Activated CD8-positive, alpha-beta memory T cell treated with anti-CD3 and anti-CD28 coated beads for 1 hour (primary cell): ENCODE measurements at places on chromosomes 12 and 14.
A peak's percentile ranks its signal among the peaks of the same experiment; 100 is the strongest.

GRCh38 chr12:57173089-57173488 lies 25.7 kb upstream of the LRP1-AS start:
- DNase-seq, result no peak

GRCh38 chr12:132029503-132030300 lies 80.0 kb downstream of the EP400 start:
- no peak for DNase-seq

DNA sequence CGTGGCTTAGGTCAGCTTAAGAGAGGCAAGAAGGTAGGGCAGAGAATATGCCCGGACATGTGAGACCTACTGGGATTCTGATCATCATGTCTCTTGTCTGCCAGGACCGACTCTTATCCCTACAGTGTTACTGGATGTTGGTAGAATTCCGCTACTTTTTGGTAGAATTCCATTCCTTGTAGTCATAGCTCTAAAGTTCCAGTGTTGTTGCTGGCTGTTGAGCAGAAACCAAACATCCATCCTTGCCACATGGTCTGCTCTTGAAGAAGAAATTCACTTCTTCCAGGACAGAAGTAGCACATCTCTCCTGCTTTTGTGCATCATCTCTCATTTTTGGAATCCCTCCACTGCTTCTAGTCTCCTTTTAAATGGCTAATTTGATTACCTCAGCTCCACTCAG lies 453.7 kb downstream of the RPL10L start:
- no peak for DNase-seq

GRCh38 chr12:69240631-69240995 lies 1.2 kb downstream of the CPSF6 start:
- DNase-seq, result no peak

- DNase-seq, result no peak
Observed at GRCh38 chr12:113642216-113642615, 170.5 kb upstream of the LHX5 start.

DNA sequence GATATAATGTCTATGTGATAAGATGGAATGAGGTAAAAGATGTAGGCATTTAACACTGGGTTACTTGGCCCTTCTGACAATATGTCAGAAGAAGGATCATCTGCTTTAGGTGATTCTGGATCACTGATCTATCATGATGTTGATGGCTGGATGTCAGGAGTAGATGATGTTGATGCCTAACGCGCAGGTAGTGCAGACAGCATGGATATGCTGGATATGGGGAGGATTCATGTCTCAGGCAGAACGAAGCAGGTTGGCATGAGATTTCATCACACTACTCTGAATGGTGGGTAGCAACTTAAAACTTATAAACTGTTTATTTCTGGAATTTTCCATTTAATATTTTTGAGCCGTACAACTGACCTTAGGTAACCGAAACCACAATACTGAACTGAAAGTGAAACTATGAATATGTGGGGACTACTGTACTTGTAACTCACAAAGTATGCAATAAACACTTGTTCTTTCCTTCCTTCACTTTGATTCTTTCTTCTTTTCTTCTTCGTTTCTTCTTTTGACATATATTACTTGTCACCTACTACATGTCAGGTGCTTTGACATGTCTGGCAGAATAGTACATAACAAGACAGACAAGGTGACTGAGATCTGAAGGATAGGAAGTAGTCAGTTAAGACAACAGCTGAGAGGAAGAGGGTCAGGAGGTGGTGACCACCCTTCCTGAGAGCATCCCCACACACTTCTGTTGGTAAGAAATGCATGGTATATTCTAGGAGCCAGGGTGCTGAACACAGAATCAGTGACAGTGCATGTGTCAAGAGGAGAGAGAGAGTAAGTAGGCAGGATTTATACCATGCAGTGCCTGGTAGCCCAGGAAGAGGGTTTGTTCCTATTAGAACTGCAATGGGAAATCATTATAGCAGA lies 238.8 kb downstream of the PPFIA2 start:
- DNase-seq, result no peak

- DNase-seq, result no peak
Observed at GRCh38 chr14:71362920-71363584, 455.8 kb downstream of the PCNX1 start.

- DNase-seq, result no peak
Observed at GRCh38 chr14:37230551-37231194, 32.9 kb downstream of the MIPOL1 start.

GRCh38 chr12:81872400-81872799 lies 113.2 kb upstream of the PPFIA2 start:
- DNase-seq, result no peak

- DNase-seq, result no peak
Observed at GRCh38 chr12:96441816-96442215, 41.6 kb upstream of the CDK17 start.

GRCh38 chr12:12405882-12406281 lies 49.0 kb downstream of the BORCS5 start:
- no peak for DNase-seq

DNA sequence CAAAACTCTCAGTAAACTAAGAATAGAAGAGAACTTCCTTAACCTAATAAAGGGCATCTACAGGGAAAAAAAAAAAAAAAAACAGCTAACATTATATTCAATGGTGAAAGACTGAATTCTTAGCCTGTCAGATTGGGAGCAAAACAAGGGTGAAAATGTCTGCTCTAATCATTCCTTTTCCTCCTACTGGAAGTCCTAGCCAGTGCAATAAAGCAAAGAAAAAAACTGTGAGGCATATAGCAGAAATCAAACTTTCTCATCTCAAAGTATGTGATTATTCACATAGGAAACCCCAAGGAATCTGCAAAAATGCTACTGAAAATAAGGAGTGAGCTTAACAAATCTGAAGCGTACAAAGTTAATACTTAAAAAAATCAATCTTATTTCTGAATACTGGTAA lies 170.7 kb downstream of the NUAK1 start:
- DNase-seq, result no peak

- no peak for DNase-seq
Observed at GRCh38 chr14:92964124-92965109, 41.5 kb downstream of the CHGA start.

DNA sequence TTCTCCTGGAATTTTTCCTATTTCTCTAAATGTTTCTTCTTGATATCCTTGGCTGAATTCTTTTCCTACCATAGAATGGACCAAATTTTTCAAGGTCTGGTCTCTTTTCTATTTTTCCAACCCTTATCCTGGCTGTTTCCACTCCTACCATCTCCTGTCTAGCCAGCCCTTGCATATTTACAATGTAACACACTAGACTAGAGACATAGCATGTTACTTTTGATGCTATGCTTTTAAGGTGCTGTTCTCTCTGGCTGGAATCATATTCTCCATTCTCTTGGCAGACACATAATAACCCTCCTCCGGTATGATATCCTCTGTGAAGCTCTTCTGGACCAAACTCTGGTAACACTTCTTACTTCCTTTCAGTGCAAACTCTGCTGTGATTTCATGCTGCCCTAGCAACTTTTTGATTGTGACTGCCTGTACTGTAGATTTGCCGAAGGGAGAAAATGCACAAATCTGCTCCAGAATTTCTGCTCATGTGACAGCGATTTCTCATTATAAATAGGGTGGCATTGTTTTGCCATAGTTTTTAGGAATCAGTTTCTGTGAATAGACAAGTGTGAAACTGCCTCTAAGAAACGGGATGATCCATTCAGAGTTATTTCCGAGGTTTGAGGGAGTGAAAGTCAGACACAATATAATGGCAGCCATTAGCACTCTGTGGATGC lies 284.4 kb downstream of the MDGA2 start:
- no peak for DNase-seq

GRCh38 chr14:90890322-90891020 lies 74.2 kb upstream of the TTC7B start:
- no peak for DNase-seq

DNA sequence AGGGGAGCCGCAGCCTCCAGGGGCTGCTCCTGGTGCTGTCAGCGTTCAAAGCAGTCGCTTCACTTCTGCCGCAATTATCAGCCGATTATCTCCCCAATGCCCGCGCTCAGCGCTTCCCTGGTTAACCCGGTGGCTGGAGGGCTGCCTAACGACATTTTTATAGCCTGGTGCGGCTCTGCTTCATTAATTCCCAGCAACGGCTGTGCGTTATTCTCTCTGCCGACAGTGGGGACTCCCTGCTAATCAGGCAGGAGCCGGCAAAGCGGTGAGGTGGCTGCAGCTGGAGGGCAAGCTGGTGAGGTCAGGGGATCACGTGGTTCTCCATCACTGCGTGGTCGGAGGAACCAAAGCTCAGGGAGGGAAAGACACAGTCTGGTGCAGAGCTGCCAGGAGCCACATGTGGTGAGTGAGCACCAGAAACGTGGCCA lies 62.9 kb downstream of the GLRX5 start:
- DNase-seq, result no peak

- DNase-seq, result no peak
Observed at GRCh38 chr12:90936230-90937005, 18.6 kb downstream of the CCER1 start.

GRCh38 chr14:99769799-99770198 lies 23.4 kb upstream of the EML1 start:
- DNase-seq, result no peak

DNA sequence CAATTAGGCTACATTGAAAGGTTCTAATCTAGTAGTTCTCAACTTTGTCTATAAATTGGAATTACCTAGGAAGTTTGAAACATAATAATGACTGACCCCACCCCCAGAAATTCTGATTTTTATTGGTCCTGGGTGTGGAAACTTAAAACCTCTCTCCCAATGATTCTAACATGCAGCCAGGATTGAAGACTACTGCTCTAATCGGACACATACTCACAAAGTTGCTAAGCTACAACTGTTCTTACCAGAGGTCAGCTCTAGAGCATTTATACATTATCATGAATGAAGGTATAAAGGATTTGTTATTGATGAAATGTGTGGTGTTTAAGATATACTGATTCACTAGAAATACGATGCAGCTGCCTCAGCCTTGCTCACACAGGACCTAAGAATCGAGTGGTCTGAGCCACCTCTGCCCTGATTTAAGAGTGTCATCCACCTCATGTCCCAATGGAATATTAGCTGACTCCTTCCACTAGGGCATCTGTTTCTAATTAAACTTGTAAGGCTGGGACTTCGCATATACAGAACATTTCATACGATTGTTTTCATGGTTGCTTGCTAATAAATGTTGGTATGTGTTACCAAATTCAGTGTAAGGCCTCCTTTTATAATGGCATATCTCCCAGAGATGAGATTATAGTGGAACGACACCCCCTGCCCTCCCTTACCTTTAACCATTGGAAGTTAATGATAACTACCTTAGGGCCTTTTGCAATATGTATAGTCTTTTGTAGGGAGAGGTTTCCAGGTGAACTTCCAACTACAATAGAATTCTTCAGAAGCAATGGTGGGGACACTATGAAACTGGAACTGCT lies 410.8 kb upstream of the PDE3A start:
- no peak for DNase-seq

GRCh38 chr14:36604757-36605505 lies 22.5 kb upstream of the NKX2-8 start:
- DNase-seq, result no peak

- DNase-seq, result peak; percentile 73
Observed at GRCh38 chr12:106302401-106303201, at the start of gene TCP11L2. Gene TCP11L2 (plus strand): TSS chr12:106302733. CDS start chr12:106311076, 8,343 bp downstream.

DNA sequence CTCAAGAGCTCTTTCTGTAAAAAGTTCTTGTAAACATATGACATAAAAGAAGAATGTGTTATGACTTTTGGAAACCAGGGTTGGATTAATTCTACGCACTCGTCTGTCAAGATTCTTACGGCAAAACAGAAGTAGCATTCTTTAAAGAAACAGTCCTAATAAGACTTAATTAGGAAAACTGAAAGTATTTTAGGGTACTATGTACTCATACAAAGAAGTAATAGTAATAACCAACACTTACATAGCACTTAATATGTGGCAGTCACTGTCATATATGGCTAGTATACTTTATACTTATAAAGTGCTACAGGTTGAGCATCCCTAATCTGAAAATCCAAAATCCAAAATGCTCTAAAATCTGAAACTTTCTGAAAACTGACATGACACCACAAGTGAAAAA lies 72.9 kb upstream of the ST8SIA1 start:
- DNase-seq, result no peak

DNA sequence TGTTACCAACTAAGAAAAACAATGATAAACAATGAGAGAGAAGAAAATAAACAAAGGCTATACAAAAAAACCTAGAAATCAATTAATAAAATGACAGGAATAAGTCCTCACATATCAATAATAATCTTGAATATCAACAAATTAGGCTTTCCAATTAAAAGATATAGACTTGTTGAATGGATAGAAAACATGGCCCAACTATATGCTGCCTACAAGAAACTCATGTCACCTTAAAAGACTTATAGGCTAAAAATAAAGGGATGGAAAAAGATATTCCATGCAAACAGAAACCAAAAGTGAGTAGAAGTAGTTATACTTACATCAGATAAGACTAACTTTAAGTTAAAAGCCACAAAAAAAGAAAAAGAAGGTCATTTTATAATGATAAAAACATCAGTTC lies 183.9 kb downstream of the MYRFL start:
- DNase-seq, result no peak

GRCh38 chr12:77349689-77350370 lies 284.5 kb upstream of the E2F7 start:
- no peak for DNase-seq

- DNase-seq, result no peak
Observed at GRCh38 chr12:60197589-60197988, 601.8 kb downstream of the SLC16A7 start.

- DNase-seq, result peak; percentile 9
Observed at GRCh38 chr12:95918194-95918993, 24.0 kb downstream of the CCDC38 start.

DNA sequence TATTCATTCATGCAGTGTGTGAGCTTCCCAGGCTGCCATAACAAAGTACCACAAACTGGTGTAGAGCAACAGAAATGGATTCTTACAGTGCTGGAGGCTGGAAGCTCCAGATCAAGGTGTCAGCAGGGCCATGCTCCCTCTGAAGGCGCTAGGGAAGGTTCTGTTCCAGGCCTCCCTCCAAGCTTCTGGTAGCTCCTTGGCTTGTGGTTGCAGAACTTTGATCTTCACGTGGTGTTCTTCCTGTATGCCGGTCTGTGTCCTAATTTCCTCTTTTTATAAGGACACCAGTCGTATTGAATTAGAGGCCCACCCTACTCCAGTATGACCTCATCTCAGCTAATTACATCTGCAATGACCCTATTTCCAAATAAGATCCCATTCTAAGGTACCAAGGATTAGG lies 3.1 kb downstream of the OTUB2 start:
- DNase-seq, result no peak

DNA sequence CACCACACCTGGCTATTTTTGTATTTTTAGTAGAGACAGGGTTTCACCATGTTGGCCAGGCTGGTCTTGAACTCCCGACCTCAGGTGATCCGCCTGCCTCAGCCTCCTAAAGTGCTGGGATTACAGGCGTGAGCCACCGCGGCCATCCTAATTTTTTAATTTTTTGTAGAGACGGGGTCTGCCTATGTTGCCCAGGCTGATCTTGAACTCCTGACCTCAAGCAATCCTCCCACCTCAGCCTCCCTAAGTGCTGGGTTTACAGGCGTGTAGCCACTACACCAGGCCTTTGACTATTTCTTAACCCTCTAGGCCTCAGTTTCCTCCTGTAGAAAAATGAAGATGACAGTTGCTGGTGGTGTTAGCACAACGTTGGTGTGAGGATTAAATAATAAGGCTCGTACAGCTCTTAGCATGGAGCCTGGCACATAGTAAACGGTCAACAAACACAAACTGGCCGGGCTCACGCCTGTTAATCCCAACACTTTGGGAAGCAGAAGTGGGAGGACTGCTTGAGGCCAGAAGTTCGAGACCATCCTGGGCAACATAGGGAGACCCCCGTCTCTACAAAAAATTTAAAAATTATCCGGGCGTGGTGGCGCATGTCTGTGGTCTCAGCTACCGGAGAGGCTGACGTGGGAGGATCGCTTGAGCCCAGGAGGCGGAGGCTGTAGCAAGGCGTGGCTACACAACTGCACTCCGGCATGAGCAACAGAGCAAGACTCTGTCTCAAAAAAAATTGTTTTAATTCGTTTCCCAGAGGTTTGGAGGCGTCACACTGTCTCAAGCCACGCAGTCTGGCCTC lies 979 bp downstream of the DDX54 start:
- no peak for DNase-seq
